Activated CD4-positive, alpha-beta T cell treated with anti-CD3 and anti-CD28 coated beads, Interleukin-2, Interleukin-4, amounts not matched to agents 100 ng/mL and 50 ng/mL, durations not matched to agents 16 hours and 8 hours (primary cell): ENCODE measurements at places on chromosomes 3 and 15.
A peak's percentile ranks its signal among the peaks of the same experiment; 100 is the strongest.

- DNase-seq = no peak
Observed at GRCh38 chr3:110062716-110063115, 725.4 kb upstream of the DPPA4 start.

GRCh38 chr3:70999730-71000129 lies 583.8 kb downstream of the FOXP1 start:
- DNase-seq = no peak

DNA sequence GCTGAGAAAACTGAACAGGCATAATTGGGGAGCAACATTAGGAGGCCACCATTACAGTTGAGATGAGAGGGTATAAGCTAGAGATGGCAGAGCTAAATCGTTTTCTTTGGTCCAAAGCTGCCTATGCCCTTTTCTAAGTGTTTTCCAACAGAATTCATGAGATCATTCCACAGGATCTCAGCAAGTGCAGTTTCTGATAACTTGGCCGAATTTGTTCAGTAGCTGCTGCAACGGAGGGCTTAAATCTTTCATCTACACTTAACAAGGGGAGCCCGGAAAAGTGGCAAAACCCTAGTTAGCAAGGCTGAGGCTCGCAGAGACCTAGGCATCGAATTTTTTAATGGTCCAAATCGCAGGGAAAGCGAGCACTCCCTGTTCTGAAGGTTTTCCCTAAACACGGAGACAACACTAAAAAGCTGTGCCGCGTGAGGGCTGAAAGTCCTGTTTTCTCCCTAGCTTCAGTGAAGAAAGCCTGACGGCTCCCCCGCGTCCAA lies 531 bp upstream of the BLOC1S6 start:
- no peak for DNase-seq

DNA sequence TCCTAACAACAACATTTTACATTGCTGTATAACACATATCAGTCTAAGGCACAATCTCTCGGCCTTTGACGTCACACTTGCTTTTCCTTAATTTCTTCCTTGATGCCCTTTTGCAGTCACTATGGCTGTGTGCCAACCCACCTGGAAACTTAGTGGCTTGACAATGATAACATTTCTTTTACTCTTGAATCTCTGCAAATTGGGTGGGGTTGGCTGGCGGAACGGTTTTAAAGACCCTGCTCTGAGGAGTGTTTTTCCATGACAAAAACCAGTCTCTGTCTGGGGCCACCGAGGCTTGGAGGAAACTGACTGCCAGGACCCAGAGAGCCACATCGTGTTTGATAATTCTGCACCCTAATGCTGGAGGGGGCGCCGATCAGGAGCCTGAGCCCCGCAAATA lies 115.6 kb downstream of the KLF13 start:
- DNase-seq = no peak

DNA sequence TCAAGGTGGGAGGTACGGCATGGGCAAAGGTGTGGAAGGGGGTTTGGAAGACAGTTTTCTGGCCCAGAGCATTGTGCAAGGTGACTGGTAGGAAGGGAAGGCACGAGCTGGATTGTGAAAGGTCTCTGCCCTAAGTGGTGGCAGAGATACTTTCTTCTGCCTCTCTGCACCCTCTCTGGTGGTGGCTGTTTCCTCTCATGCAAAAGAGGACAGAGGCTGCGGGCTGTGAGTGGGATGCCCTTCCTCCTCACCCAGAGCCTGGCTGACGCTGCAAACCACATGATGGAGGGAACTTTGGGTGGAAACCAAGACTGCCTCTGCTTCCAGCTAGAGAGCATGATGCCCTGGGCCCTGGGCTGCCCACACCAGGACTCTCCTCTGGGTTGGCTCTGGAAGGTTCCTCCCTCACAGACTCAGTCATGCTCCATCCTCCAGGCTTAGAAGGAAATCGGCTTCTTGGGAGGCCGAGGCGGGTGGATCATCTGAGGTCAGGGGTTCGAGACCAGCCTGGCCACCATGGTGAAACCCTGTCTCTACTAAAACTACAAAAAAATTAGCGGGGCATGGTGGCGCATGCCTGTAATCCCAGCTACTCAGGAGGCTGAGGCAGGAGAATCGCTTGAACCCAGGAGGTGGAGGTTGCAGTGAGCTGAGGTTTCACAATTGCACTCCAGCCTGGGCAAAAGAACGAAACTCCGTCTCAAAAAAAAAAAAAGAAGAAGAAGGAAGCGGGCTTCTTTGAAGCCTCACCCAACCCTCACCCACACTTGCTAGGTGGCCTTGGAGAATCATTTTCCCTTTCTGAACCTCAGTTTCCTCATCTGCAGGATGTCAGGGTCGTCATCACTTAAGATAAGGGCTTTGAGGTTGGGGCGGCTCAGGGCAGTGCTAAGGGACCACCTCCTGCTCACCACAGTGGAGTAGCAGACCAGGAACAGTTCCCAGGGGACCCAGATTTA lies 8.3 kb downstream of the PSTPIP1 start:
- DNase-seq = peak; percentile 88

DNA sequence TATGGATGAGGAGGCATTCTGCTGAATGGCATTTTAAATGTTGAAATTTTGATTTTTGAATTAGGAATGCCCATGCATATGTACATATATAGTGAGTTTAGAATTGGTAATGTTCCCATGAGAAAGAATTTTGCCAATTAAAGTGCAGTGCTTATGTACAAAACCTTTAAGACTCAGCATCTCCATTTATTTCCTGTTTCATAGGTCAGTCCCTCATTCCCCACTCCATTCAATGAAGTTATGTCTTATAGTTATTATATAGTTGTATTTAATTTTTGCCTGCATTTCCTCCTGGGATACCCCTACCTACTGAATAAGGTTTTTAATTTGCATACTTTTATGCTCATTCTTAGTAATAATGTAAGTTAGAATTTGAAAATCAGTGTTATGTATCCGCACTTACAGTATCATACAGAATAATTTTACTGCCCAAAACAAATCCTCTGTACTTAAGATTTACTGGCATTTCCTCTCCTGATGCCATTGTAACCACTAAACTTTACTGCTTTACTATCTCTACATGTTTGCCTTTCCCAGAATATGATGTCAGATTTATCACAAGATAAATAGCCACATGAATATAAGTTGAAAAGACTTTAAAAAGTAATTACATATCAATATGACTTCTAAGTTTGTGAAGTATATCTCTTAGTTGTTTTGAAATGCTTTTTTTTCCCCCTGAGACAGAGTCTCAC lies 389.1 kb upstream of the NDN start:
- no peak for DNase-seq

GRCh38 chr3:1087066-1087560 lies 5.7 kb upstream of the CNTN6 start:
- no peak for DNase-seq

DNA sequence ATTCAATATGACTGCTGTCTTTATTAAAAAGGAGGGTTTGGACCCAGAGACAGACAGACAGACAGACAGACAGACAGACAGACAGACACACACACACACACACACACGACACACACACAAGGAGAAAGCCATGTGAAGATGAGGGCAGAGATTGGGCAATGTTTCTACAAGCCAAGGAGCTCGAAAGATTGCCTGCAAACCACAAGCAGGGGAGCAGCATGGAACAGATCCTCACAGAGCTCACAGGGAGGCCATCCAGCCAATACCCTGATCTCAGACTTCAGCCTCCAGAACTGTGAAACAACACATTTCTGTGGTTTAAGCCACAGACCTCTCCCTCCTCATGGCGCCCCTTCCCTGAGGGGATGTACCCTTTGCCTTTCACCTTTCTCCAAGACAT lies 35.8 kb upstream of the ABHD2 start:
- DNase-seq = no peak

- no peak for DNase-seq
Observed at GRCh38 chr3:42490243-42490642, 12.2 kb upstream of the VIPR1 start.

- DNase-seq = peak; percentile 46
Observed at GRCh38 chr15:52730173-52730572, 51.0 kb upstream of the ATOSA start.

GRCh38 chr15:35080226-35080625 lies 4.9 kb downstream of the NANOGP8 start:
- no peak for DNase-seq

DNA sequence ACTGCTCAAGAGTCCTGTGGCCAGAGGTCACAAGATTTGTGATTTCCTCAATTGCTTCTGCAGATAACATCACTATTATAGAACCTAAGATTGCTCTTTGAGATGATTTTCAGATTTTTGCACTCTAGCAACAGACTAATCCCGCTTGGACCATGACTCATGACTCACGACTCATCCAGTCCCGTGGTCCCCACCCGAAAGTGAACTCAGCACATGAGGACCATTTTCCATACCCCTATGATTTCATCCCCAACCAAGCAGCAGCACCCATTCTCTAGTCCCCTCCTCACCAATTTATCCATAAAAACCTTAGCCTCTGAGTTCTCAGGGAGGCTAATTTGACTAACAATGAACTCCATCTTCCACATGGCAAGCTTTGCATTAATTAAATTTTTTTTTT lies 106.3 kb upstream of the ALCAM start:
- DNase-seq = no peak

DNA sequence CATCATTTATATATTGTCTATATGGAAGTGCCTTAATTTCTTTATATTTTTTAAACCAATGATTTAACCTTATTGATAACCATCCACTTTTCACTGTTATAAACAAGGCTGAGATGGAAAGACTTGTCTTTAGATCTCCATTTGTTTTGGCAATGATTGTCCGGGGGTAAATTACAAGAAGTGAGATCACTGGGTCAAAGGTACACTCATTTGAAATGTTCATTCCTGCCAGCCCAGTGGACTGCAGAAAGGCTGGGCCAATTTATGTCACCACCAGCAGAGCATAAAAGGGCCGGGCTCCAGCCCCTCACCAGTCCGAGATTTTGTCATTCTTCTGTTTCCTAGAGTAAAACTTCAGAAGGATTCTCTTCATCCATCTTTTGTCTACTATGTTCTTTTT lies 93.6 kb upstream of the NEO1 start:
- no peak for DNase-seq

- DNase-seq = no peak
Observed at GRCh38 chr3:184366619-184367289, 5.2 kb downstream of the POLR2H start.
